ENCODE measurements at places on chromosomes 7 and 10.

DNA sequence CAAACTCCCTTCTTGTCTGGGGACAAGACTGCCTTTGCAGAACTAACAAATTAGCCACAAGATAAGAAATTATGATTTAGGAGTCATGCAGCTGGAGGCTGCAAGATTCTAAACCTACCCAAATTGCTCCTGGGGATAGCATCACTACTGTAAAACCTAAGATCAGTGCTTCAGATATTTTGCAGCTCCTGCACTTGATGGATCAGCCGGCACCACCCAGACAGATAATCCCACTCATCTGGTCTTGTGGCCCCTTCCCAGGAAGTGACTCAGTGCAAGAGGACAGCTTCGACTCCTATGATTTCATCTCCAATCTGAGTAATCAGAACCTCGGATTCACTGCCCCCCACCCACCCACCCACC, 181.9 kb downstream of the AKR1D1 start:
- no peak for DNase-seq

GRCh38 chr10:21885940-21886339, 117.6 kb downstream of the DNAJC1 start:
- no peak for DNase-seq

DNA sequence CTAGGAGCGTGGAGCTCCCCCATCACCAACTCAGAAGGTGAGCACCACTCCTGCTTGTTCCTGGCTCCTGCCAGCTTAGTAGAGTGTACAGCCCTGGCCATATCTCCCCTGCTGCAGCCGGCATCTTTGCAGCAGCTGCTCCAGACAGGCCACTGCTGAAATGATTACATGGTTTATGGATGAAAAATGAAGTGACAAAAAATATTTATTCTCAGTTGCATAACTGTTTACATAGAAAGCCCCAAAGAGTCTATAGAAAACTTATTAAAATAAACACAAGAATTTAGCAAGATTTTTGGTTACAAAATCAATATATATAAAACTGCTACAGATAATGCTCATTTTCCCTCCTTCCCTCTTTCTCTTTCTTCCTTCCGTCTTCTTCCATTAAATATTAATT, 27.2 kb downstream of the C10orf67 start:
- no peak for DNase-seq

GRCh38 chr7:19368491-19368925, 223.3 kb upstream of the FERD3L start:
- no peak for DNase-seq

GRCh38 chr7:23349484-23350157, 50.5 kb downstream of the MALSU1 start:
- no peak for DNase-seq

- no peak for DNase-seq
Measured at GRCh38 chr10:17645621-17646345, 1.8 kb downstream of the STAM start.
